Calu3 (cell line): ENCODE measurements at places on chromosomes 3 and 15.

DNA sequence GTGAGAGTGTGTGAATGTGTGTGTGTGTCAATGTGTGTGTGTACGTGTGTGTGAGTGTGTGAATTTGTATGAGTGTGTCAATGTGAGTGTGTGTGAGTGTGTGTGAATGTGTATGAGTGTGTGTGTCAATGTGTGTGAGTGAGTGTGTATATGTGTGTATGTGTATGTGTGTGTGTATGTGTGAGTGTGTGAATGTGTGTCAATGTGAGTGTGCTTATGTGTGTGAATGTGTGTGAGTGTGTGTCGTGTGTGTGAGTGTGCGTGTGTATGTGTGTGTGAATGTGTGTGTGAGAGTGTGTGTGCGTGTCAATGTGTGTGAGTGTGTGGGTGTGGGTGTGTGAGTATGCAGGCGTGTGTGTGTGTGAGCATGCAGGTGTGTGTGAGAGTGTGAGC lies 93.5 kb upstream of the ALDH1A3 start:
- DNase-seq, result no peak

- no peak for DNase-seq
Measured at GRCh38 chr3:86934851-86935250, 56.1 kb downstream of the VGLL3 start.

- no peak for DNase-seq
Measured at GRCh38 chr3:159030138-159030670, 228.3 kb downstream of the MFSD1 start.

DNA sequence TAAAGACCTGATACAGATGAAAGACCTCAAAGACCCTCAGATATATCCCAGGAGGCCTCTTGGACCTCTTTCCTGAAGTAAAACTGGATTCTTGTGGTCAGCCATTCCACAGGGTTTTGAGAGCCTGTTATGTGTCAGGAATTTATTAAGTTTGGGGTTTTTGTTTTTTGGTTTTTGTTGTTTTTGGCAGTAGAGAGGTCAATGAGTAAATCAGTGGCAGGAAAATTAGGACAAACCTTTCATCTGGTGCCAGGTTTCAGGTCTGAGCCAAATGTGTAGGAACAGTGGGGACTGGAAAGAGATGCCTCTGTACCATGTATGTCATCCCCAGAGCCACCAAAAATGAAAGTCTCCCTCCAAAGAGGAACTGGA lies 520.4 kb upstream of the MDFIC2 start:
- no peak for DNase-seq

DNA sequence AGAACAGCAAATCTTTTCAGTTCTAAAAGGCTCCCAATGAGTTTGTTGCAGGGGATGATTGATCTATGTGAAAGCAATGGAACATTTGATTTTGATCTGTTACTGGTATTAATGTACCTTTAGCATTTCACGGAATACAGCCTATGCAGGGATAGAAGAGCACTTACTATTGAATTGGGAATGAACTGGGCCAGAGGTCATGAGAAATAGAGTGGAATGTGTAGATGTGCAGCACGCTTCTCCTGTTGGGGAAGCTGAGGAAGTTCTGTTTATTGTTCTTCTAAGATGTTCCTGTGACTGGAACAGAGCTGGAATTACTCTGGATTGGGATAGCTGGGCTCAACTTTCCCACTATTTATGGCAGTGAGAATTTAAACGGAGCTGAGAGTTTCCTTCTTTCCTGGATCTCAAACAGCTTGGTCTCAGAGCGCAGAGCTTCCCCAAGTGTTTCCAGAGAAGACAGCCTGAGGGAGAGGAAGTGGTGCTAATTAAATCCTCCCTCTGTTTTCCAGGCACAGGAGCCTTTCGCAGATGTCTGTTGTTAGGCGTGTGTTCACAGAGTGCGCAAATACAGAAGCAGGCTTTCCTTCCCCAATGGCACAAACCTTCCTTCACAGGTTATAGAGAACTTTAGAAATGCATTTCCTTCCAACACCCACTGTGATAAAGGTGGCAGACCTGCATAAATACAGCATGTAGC lies 32.5 kb downstream of the TPRG1 start:
- no peak for DNase-seq

DNA sequence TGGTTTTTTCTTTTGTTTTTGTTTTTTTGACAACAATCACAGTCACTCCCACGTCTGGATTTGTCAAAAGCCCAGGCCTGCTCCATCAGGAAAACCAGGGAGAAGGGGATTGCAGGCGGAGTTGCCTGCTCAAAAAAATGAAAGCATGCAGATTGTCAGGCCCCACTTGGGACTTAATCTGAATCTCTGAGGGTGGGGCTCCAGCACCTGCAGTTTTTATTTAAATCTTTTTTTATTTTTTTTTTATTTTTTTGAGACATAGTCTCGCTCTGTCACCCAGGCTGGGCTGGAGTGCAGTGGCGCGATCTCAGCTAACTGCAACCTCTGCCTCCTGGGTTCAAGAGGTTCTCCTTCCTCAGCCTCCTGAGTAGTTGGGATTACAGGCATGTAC lies 140.9 kb downstream of the FOXP1 start:
- no peak for DNase-seq

GRCh38 chr3:67386451-67386850 lies 268.0 kb downstream of the SUCLG2 start:
- DNase-seq, result no peak

GRCh38 chr15:101697488-101697887 lies 26.8 kb downstream of the TARS3 start:
- no peak for DNase-seq

DNA sequence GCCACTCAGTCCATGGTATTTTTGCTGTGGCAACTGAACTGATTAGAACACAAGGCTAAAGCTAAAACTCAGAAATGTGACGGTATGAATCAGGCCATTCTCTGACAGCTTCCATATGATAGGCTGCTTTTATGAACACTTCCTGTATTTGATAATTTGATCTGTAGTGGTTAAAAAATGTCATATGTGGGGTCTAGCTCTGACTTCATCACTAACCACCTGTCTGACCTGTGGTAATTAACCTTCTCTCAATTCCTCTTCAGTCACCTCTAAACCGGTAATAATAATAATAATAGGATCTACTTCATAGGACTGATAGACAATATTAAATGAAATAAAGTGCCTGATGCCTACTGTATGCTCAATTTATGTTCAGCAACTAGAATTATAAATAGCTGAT lies 223.2 kb downstream of the MBNL1 start:
- DNase-seq, result no peak

DNA sequence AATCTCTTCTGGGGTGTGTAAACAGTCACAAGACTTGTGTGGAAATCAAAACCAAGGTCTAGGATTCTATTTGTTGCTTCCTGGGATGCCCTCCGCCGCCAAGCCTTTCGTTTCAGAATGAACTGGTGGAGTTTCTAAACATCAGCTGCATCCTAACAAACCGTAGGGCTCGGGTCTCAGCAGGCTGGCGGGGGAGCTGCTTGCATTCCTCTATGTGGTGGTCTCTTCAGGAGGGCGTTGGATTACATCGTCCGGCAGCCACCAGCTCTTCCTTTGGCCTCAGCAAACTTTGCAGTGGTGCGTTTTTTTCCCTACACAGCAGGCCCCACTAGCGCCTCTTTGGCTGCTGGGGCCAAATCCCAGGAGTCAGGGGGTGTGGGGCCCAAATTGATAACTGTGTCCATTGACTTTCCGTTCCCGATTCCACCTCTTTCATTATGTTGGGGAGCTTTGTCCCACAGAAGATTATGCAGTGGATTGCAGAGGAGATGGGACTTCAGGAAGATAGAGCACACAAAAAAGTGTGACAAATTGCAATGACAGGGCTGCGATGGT lies 390.0 kb upstream of the NR2F2 start:
- DNase-seq, result no peak

DNA sequence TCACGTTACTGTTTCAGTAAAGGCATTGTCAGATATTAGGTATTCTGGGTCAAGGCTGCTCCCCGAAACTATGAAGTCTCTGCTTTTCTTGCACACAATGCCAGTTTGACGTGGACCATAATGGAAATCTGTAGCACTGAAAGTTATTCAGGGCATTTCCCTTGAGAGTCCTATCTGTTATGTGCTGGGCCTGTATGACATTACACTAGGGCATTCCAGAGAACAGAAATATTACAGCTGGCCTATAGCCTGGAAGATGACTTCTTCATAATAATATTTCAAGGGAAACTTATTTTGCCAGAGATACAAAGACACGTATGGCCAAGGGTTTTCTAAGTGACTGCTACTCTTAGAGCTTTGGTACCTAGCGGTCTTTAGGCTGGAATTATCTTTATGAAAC lies 613.6 kb upstream of the CBLB start:
- DNase-seq, result no peak

DNA sequence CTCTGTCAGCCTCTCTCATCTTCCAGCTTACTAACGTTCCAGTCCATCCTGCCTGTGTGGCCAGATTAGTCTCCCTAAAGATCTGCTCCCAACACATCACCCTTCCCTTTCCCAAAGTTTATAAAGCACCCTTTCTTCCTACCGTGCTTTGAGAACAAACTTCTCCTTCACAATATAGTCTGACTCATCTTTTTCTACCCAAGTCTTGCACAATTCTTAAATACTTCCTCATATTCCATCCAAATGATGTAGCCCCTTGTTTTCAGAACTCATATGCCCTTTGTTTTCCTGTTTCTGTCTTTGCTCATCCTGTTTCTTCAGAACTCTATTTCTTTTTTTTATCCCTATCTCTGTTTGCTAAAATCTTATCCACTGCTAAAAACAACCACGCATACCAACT lies 326.8 kb downstream of the MFSD1 start:
- DNase-seq, result peak; percentile 19

DNA sequence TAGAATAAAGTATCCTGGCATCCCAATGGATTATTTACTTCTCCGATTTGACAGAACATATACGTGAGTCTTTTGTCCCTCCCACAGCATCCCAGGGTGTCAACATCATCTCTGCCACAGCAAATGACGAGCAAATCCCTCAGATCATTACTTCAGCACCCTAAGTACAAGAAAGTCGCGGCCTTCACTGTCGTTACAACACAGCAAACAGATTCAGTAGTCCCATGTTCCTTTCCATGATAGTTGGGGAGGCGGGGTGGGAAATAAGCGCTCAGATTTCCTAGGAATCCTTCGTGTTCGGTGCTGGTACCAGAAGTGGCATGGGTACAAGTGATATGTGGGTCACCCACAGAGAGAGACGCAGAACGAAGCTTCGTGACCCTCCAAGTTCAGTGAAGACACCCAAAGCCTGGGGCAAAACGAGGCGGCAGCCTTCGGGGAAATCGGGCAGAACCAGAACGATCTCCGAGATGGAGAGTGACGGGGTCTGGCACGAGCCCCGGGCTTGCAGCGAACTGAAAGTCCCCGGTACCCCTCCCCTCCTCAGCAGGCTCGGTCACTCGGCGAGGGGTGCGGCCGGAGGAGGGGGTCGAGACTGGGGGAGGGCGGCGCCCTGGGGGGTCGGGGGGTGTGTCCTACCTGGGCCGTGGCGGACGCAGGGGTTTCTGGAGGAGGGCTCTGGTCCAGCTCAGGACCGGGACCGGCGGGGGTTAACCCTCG lies 619 bp downstream of the TTBK2 start:
- DNase-seq, result no peak

- no peak for DNase-seq
Measured at GRCh38 chr15:91952216-91952615, 98.7 kb downstream of the SLCO3A1 start.

GRCh38 chr15:64455961-64456371 lies 4.4 kb upstream of the ZNF609 start:
- no peak for DNase-seq

- no peak for DNase-seq
Measured at GRCh38 chr3:103167850-103168249, 733.0 kb downstream of the ZPLD1 start.

DNA sequence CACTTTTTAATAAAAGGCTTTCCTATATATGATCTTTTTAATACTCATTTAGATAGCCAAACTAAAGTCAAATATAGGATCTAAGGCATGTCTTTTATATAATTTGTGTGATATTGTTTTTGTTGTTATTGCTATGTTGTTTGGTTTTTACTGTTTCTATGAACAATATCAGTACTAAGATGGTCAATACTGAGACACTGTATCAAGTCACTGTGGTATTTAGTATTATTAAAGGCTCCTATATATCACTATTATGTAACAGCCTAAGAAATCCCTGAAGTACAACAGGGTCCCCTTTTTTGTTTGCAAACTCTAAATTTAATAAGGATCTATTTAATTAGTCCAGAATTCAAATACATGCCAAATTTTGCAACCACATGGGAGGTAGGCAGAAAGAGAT lies 61.9 kb downstream of the TBC1D5 start:
- no peak for DNase-seq

- DNase-seq, result no peak
Measured at GRCh38 chr15:64943512-64944225, 32.0 kb downstream of the ANKDD1A start.

- DNase-seq, result no peak
Measured at GRCh38 chr3:142910280-142910679, 21.4 kb upstream of the PCOLCE2 start.

DNA sequence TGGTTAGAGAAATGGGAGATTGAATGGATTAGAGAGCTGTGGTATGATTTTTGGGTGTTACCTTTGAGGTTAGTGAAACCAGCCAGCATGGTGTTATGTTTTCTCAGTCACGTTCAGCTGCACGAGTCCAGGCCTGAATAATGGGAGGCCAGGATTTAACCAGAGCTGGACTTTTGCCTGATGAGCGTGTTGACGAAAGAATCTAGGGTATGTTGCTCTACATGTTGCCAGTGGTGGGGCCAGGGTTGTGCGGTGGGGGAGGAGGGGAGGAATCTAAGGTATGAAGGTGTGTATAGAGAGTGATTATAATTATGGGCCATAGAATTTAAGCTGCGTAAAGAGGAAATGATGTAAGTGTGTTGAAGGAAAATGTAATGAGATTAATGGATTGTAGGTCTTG lies 22.8 kb downstream of the MINDY2 start:
- peak; percentile 92 for DNase-seq

DNA sequence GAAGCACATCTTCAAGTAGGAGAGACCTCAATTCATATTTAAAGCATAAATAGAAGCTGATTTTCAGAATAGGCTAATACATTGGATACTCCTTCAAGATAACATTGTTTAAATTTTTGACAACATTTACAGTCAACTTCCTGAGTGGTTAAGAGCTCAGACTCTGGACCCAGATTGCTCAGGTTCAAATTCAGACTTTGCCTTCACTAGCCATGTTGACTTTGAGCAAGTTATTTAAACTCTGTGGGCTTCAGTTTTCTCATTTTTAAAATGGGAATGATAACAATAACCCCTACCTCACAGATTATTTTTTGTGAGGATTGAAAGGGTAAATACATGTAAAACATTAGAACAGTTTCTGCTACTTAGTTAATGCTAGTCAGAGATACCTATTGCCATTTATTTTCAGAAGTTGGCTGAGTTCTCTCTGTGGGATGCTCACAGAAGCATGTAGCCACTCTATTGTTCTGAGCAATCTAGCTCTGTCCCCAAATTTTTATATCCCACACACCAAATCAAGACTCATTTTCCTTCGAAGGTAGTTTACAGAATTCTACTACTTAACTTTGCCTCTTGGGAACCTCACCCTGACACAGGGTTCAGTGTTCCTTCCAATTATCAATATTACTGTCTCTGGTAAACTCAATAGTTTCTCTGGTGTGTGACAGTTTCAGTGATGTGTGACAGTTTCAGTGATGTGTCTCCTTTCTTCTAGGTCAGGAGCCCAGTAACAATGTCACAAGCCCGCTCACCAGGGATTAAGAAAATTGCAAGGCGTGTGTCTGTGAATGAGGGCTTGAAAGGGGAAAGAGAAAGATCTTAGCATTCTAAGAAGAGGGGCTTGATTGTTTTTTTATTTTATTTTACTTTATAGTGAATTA lies 79.4 kb upstream of the OSTN start:
- DNase-seq, result no peak
